ENCODE measurements at places on chromosomes 5 and 9.

DNA sequence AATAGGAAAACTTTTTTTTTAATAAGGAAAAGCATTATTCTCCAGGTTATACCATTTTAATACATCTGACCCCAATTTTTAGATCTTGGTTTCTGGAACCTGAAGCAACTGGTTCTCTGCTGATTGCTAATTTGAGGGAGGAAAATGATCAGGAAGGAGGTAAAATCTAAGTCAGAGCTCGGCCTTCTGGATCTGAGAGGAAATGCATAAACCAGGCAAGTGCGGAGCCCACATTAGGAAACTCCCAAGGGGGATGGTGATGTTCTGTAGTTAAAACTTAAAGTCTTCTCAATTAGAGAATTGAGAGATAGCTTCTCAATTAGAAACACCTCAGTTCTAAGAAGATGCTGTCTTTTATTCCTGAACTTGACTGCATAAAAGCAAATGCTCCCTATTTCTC lies 113.5 kb downstream of the TSSK1B start:
- no peak for DNase-seq

DNA sequence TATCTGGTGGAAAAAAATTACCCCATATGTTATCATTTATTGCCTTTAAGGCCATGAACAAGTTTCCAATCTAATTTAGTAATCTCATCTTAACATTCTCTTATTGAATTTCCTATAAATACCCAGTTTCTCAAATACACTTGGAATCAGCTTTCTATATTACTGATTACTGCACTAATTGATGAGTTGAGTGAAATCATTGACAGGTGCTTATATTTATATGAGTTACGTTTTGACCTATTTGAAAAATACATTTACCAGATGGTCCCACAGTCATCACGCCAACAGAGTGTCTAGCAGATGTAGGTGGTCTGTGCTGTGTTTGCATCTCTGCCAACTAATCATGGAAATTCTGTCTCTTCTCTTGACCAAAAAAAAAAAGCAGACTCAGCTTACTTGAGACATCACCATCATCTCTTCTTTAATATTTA lies 307.3 kb upstream of the NREP start:
- DNase-seq = no peak

DNA sequence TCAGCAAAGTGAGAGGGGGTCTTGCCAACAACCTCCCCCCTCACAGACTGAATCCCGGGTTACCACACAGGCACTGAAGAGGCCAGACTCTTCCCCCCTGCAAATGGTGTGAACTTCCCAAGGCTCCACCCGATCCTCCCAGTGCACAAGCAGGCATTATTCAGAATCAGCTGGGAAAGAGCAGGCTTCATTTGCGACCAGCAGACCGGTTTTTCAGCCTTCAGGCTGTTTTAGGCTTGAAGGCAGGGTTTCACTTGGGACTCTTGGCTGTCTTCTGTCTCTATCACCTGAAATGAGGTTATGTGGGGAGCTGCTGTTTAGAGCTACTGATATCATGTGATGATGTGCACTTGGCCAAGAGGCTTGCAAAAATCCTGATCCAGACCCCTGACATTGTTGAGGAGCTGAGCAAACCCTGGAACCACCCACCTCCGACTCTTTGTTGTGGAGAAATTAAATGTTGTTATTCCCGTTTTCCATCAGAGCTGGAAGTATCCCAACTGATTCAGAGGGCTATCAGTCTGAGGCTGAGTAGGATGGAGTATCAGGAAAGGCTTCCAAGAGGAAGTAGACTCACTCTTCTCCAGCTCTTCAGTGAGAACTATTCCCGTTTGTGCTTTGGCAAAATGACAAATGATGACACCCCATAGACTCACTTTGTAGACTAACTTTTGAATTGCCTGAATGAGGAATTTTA lies 63.3 kb upstream of the ZFR start:
- DNase-seq = no peak

DNA sequence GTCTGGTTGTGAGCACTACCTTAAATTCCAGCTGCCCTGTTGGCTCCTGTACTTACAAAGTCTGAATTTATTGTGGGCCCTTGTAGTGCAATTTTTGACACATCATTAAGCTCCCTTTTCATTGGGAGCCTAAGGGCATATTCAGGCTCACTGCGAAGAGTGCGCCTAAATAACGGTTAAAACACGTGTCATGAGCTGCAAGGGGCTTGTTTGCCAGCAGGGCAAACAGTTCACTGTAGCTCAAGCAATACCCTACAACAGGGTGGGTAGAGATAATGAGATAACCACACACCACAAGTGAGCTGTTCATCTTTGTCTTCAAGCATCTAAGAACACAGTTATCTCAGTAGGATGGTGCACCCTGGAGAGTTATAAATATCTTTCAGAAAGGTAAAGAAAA lies 214.2 kb downstream of the SLF1 start:
- DNase-seq = no peak

DNA sequence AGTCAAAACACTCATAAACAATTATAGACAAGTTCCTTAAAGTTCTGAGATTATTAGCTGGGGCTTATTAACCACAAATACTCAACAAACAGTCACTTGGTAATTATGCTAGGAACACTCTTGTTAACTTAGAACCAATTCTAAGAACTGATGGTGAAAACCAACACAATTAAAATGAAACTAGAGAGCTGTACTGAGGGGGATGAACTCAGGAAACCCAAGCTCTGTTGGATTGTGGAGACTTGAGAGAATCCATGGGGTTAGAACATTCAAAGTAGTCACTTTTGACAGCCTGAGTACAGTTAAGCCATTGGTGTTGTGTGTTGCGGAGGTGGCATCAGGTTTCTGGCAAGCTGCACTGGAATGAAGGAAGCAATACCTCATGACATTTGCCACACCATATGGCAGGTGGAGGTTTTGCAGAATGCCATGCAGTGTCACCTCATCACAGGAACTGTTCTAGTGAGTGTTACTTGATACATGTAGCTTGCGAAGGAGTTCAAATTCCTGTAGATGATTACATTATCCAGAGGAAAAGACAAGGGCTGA lies 480.9 kb upstream of the CD180 start:
- no peak for DNase-seq

GRCh38 chr5:34869256-34869655 lies 30.3 kb downstream of the TTC23L start:
- DNase-seq = no peak

DNA sequence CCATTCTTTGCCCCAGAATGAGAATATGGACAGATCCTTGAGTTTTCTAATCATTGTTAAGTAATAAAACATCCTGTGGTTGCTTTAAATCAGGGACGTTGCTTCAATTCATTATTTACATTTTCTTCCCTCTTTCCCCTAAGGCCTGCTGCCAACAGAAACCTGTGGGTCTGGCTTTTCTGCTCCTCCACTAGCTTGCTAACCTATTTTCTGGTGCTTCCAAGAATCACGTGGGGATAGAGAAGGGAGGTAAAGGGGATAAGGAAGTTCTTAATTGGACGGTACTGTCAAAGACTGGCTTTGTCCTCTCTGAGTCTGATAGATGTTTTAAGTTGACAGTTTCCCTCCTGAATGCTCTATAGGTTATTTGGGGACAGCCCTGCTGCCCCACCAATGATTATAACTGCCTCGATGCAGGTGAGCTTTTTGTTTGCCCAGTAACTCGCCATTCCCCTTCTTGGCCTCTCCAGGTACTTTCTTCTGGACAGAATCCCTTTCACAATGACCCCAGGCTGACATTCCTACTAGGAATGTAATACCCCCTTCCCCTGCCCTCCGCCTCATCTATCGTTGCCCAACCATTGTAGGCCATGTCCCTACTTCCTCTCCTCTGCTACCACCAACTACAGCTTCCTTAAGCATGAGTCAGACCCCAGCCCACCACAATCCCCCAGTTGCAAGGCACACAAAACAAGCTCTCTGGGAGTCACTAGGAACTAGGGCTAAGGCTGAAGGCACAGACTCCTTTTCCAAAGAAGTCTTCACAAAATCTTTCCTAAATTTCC lies 19.9 kb upstream of the CPEB4 start:
- no peak for DNase-seq

- peak; percentile 23 for DNase-seq
Observed at GRCh38 chr5:177508837-177509236, 789 bp downstream of the DOK3 start.

- no peak for DNase-seq
Observed at GRCh38 chr9:105233873-105234272, 10.6 kb upstream of the SLC44A1 start.

DNA sequence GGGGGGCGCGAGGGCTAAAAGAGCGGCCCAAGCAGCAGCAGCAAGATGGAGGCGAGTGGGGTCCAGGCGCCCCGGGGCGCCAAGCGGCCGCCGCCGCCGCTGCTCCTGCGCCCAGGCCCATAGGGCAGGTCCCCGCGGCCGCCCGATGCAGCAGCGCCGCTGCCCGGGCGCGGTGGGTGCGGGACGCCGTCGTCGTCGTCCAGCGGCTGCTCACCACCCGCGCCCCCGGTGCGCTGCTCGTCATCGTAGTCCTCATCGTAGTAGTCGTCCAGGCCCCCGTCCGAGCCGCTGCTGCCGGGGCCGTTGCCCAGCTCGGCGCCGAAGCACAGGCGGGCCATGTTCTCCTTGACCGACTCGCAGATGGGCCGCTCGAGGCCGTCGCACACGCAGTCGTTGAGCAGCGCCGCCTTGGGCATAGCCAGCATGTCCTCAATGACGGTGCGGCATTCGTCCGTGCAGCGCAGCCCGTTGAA lies 1.5 kb downstream of the GAS1 start:
- no peak for DNase-seq

DNA sequence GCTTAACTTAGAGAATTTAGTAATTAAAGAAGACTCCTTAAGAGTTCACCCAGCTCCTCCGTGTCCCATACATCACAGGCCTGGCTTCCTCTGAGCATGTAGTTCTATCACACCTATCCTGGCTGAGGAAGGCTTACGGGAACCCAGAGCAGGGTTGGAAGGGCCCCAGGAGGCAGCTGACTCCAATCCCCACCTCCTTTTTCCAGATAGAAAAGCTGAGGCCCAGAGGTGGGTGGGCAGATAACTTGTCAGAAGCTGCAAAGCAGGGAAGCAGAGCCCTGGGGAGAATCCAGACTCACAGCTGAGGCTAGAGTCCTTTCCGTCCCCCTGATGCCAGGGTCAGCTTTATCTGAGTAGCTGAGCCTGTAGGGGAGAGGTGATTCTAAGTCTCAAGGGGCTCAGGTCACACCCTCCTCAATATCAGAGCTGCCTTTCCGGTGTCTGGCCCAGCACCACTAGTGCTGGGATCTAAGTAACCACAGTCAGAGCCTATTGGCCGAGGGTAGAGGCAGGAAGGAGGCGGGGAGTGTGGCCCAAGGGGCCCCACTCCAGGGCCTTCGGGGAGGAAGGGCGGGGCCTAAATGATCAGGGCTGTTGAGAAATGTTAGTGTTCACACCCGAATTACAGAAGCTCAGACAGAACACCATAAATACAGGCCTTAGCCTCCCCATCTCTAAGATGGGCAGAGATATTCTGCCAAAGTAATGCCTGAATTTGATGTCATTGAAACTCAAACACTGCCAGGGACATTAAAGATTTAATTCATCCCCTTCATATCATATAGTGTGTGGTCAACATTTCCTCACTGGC lies 9.9 kb downstream of the CCDC69 start:
- DNase-seq = peak; percentile 98

- no peak for DNase-seq
Observed at GRCh38 chr5:144638787-144639186, 468.1 kb downstream of the KCTD16 start.

- DNase-seq = peak; percentile 50
Observed at GRCh38 chr5:31196309-31196708, 2.8 kb downstream of the CDH6 start.

DNA sequence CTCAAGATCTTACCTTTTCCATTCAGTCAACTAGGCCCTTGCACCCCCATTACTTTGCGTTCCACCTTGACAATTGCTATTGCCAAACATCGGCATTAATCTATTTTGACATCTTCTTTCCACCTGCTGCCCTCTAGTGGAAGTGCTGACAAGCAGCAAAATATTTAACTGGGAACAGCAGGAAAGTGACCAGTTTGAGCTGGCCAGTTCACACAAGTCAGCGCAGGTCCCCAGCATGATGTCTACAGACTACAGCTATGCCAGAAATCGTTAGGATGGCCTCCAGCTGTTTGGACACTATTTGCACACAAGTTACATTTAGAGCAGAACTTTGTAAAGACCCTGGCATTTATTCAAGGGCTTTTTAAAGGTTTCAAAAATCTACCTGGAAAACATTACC lies 160.1 kb downstream of the GHR start:
- peak; percentile 83 for DNase-seq

DNA sequence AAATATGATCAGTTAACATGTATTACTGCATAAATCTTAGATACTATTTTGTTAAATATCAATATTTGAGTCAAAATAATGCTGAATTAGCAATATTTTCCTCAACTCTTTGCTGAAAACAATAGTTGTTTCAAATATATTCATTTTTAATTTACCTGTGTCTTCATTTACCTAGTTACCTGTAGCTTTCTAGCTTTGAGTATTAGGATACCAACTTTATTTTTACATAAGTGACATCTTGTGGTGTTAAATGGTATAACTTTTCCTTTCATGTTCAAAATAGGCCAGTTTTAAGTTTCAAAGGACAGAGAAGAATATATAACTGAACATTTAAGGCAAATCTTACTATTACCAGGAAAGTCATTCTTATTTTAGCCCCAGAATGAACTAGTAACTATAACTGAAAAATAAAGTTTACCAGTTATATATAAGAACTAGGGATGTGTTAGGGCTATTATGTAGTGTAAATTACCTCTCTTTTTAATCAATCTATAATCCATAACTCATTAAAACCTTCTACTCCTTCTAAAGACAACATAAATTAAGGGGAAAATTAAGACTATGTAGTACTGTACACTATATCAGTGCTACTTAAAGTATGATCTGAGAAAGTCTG lies 25.3 kb downstream of the AP3B1 start:
- peak; percentile 63 for DNase-seq

GRCh38 chr9:117625154-117625553 lies 79.0 kb upstream of the TLR4 start:
- DNase-seq = no peak

DNA sequence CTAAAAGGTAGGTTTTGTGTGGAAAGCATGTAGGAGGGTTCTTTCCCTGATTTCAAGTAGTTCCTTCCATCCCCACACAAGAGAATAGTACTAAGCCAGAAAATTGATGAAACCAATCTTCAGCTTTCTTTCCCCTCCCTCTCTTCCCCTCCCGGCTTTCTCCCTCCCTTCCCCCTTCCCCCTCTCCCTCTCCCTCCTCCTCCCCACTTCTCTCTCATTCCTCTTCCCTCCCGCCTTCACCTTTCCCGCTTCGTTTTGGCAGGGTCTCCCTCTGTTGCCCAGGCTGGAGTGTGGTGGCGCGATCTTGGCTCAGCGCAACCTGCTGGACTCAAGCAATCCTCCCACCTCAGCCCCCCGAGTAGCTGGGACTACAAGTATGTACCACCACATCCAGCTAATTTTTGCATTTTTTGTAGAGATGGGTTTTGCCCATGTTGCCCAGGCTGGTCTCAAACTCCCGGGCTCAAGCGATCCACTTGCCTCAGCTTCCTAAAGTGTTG lies 85.8 kb downstream of the ZCCHC7 start:
- DNase-seq = no peak

DNA sequence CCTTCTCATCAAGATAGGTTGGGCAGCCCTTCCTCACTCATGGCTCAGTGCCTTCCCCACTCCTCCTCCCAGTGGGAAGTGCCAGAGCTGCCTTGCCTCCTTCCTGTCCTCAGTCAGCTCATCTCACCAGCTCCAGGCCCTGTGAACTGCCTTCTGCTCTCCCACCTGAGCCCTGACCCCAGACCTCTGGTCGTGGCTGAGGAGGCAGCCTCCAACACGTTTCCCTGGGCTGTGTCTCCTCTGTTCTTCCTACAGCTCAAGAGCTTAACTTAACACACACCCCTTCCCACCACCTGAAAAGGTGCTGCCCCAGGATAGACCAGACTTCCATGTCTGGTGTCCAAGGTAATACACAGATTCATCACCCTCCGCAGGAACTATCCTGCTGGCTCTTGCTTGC lies 21.2 kb downstream of the IL9 start:
- no peak for DNase-seq

- DNase-seq = no peak
Observed at GRCh38 chr9:34279411-34279810, 49.7 kb downstream of the KIF24 start.
